ENCODE measurements at places on chromosomes 7 and 10. TPM values are rescaled to one million over a fixed set of nuclear protein-coding genes. Genes with fewer than 3 reads are reported as not detected.

FANK1 gene
- total RNA-seq, result 1.7 TPM

ANKRD22 gene
- total RNA-seq, result 9.2 TPM

TMEM273 gene
- total RNA-seq, result 0.48 TPM

LRRC18 gene
- total RNA-seq, result not detected

WDFY4 gene
- under 0.01 TPM for total RNA-seq
